ENCODE measurements at places on chromosomes 5 and 9.

DNA sequence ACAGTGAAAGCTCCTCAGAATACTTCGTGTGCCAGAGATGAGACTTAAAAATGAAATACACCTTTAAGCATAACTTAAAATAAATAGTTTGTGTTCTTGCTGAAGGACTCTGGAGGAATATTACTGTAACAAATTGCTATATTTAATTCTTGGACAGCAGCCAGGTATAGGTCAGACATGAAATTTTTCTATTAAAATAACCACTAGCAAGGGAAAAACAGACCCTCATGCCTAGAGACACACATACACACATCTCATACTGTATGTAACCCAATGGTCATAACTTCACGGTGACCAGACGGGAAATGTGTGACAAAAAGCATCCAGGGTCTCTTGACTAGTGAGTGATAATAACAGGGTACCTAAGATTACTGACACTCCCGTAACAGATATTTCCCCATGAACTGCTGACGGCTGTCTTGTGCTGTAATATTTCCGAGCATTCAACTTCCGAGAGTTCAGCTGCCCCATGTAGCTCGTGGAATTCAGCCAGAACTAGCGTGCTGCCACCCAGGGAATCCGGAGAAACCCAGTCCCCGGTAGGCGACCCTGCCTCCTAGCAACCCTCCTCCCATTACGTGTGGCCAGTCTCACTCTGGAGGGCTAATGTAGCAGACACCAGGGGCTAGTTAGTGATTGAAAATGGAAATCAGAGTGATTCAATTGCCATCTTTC, 2295.1 kb upstream of the WWC1 start:
- no peak for DNase-seq

DNA sequence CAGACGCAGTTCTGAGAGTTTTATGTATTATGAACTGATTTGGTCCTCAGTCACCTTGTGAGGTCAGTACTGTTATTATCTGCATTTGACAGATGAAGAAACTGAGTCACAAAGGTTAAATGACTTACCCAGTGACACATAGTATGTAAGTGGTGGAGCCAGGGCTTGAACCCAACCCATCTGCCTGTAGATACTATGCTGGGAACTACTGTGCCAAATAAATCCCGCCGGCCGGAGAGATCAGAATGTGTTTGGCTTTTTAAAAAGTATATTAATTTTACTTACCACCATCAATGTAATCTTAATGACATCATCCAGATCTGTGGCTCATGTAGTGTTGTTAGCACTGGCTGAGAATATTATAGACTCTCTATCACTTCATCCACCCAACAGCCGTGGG, 80.8 kb downstream of the ZNF618 start:
- no peak for DNase-seq

- DNase-seq = no peak
Measured at GRCh38 chr5:78621291-78621738, 27.3 kb downstream of the LHFPL2 start.

- DNase-seq = no peak
Measured at GRCh38 chr5:499233-500209, 24.7 kb downstream of the SLC9A3 start.

DNA sequence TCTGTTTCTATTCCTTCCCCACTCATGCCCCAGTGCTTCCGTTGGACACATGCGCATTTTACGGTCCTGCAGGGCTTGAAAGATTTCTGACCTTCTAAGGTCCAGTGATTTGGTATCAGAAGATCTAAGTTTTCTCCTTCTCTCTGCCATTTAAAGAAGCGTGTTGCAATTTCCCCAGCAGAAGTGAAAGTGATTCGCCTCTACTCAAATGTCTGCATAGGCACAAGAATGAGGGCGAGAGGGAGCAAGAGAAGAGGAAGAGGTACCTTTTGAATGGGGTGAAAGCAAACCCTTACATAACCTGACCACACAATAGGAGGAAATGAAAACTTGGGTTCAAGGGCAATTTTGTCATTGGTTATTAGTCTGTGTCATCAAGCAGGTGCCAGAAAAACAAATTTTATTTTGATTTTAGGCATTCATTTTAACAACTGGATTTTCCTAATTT, 31.7 kb upstream of the NR3C1 start:
- no peak for DNase-seq

DNA sequence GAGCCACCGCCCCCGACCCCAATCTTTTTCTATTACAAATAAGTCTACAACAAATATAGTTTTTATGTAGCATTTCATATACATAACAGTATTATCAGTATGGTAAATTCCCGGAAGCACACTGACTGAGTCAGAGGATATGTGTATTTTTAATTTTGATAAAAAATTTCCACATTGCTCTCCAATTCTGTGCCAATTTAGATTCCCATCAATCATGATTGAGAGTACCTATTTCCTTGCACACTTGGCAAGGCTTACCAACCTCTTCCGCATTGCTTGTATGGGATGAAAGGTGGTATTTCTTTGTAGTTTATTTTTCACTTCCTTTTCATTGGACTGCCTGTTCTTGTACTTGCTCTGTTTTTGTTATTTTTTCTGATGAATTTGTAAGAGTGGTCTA, 204.6 kb downstream of the RFX3 start:
- no peak for DNase-seq

GRCh38 chr5:177576169-177576568, 15.8 kb upstream of the TMED9 start:
- no peak for DNase-seq

- DNase-seq = no peak
Measured at GRCh38 chr5:56328753-56329560, 95.8 kb upstream of the ANKRD55 start.

GRCh38 chr5:62960781-62961180, 382.2 kb downstream of the LRRC70 start:
- no peak for DNase-seq

GRCh38 chr5:132065351-132065937, 5.0 kb downstream of the IL3 start:
- DNase-seq = no peak

DNA sequence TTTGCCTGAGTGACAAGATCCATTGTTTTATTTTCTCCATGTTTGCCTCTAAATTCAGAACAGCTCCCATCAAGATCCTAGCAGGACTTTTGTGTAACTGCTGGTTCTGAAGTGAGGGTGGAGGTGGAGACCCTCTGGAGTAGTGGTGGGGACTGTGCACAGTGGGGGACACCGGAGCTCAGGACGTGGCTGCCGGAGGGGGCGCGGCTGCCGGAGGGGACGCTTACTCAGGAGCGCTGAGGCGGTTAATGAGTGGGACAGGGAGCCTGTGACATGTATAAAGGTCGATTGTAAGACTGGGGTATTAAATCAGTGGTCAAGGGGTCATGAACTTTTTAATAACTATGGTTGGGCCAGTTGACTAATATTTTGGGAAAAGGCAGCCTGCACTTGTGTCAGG, 127.0 kb upstream of the CACNA1B start:
- no peak for DNase-seq

DNA sequence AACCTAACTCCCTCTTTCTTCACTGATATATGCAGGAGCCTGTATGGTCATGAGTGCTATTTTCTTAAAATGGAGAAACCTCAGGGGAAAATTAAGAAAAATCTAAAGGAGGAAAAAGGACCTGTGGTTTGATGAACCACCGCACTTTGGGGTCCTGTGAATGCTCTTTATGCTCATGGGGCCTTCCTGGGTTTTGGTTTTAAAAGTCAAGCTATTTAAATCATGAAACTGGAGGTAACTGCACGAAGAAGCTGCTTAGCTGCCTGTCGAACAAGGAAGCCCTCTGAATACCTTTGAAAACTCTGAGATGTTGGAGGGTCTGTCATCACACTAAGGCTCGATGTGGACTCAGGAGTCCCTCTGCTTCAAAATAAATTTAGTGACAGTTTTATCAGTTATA, 564.5 kb upstream of the ADAMTS16 start:
- no peak for DNase-seq

GRCh38 chr5:138639326-138639725, 64.1 kb upstream of the HSPA9 start:
- no peak for DNase-seq

- DNase-seq = no peak
Measured at GRCh38 chr5:5080790-5081189, 59.3 kb upstream of the ADAMTS16 start.

- peak; percentile 41 for DNase-seq
Measured at GRCh38 chr5:141560151-141560550, 58.6 kb downstream of the DIAPH1 start.

DNA sequence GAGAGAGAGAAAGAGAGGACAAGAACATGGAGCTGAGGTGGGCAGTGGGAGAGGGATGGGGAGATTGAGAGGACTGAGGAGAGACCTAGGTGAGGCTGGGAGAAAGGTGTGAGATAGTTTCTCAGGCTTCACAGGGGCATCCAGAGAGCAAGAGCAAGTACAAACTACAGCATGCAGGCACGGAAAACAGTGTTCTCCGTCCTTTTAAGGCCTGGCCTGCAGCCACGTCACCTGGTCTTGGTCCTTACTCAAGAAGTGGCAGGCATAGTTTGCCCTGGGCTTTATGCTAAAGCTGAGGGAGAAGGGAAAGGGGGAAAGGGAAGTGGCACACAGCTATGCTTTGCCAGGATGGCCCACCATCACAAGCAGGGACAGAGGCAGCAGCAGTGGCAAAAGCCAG, 65.7 kb downstream of the SIL1 start:
- no peak for DNase-seq

GRCh38 chr9:84744726-84745125, 75.2 kb downstream of the NTRK2 start:
- no peak for DNase-seq

- no peak for DNase-seq
Measured at GRCh38 chr5:169875091-169875728, 105.1 kb downstream of the INSYN2B start.

DNA sequence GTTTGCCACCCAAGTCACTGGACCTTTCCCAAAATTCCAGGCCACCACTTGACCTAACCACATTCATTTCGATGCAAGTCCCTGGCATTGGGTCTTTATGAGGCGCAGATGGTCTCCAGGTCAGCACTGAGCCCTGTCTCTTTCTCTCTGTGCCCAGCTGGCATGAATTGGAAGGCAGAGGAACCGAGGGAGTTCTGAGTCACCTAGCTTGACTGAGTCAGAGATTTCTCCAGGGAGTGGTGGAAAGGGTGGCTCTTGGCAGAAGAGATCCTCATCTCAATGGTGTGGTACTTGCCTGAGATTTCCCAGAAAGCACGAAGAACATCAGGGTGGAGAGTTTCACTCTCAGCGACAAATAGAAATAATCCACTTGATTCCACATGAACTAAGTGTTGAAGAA, 43.8 kb downstream of the WDR36 start:
- DNase-seq = no peak

GRCh38 chr5:11164531-11165294, 403.7 kb upstream of the DAP start:
- no peak for DNase-seq

- no peak for DNase-seq
Measured at GRCh38 chr9:126128494-126129142, 198.0 kb upstream of the MVB12B start.

GRCh38 chr9:128073253-128073886, 5.3 kb downstream of the SLC25A25 start:
- no peak for DNase-seq

DNA sequence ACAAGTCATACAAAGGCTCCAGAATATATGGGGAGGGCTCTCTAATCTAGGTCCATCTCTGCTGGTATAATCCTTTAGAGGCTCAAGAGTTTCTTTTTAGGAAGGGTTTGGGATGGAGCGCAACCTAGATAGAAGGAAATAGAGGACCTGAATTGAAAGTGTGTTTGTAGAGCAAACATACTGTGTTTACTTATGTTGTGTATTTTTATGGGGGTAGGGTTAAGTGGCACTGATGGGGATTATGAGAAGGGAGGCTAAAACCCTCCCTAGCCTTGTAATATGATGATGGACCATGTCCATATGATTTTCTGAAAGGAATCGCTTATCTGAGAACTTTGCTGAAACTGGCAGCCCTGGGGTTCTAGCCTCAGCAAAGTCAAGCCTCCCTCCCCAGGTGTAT, 4.4 kb upstream of the ELL2 start:
- DNase-seq = no peak

- DNase-seq = no peak
Measured at GRCh38 chr9:125507226-125507625, 199.8 kb downstream of the MAPKAP1 start.

DNA sequence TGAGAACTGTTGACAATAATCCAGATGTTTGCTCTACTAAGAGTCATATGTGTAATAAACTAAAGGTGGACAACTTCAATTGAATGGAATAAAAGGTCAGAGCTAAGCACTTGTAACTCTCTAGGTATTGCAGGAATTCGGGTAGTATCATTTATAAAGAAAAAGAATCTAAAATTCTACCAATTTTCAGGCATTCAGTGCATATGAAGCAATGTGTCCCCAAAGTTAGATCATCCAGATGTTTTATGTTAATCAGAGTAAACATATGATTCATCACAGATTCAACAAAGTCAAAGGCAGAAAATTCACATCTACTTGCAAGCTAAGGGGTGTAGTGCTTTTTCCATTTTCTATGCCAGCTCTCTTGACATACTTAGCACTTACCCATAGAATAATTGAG, 477.1 kb downstream of the PDE4D start:
- no peak for DNase-seq

- no peak for DNase-seq
Measured at GRCh38 chr5:135533334-135533733, 2.4 kb downstream of the NEUROG1 start.

DNA sequence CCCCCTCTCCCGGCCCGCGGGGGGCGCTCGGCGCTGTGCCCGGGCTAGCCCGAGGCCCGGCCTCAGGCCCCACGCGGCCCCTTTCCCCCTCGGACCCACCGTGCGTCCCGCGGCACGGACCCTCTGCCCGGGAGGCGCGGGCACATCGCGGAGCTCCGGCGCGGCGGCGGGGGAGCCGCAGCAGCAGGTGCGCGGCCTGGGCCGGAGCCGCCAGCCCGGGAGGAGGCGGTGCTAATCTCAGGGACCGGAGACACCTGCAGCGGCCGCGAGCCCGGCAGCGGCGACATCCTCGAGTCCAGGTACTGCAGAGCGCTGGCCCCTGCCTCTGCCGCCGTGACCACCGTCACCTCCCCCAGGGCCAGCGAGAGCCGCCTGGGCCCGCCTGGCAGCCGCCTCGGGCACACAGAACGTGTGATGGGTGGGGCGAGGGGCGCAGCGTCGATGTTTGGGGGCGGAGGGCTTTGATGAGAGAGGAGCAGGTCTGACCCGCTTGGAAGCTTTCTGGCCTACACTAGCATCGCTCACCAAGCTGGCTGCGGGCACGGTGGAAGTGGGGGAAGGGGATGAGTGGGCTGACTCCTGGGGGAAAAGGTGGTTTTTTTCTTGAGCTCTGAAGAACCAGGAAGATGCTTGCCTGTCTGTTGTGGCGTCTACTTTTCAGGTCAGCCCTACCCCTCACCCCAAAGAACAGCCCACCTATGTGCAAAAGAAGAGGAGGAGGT, 524 bp downstream of the CYFIP2 start:
- DNase-seq = no peak

DNA sequence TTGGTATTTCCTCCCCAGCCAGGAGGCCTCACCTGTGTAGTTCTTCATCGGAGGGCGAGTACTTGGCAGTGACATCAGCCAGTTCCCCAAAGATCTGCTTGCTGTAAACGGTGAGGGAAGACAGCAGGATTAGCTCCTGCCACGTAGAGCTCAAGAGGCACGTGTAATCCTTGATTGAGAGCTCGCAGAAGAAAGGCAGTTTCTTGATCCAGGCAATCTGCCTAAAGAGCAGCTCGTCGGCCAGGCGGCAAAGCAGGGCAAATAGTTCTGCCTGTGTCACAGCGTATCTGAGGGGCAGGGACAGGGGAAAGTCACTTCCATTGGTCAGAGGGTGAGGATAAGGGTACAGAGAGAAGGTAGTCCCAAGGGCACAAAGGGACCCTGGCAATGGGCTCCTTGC, 28.6 kb upstream of the NR5A1 start:
- DNase-seq = no peak

Measured in NCI-H1105 (cell line).